NCI-H510A treated with DMSO at 0.1 percent for 48 hours (cell line): ENCODE measurements at places on chromosomes 7 and 10.

DNA sequence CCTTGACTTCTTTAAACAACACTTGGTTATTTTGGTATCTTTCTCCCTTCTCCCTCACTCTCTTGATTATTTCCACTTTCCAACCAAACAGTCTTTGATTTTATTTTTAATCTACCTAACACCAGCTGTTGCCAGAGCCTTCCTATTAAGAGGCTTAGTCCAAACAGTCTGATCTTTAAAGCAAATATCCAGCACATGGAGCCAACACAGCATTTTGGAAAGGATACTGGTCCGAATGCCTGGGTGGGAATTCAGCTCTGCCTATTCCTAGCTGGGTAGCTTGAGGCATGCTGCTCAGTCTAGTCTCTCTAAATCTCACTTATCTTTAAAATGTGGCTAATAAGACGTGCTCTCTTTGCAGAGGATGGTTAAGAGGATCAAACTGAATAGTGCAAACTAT, 129.3 kb downstream of the NRCAM start:
- no peak for DNase-seq

DNA sequence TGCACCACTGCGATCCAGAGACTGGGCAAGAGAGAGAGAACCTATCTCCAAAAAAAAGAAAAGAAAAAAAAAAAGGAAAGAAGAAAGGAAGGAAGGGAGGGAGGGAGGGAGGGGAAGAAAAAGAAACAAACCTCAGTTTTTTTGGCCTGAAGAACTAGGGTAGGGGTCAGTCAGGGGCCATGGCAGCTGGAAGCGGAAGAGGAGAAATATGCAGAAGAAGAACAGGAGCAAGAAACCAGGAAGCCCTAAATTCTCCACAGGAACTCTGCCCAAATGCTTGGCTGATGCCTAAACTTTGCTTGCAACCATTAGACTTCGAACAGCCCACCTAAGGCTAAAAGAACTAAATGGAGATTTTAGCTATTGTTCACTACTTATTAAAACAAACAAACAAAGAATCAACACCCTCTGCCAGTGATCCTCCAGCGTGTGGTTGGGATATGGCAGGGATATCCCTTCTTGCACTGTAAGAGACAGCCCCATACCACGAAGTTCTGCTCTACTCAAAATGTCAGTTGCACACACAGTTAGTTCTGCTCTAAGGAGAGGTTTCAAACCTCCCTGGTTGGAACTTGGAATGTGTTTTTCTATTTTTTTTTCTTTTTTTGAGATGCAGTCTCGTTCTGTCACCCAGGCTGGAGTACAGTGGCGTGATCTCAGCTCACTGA, 139.5 kb downstream of the FAM107B start:
- no peak for DNase-seq

DNA sequence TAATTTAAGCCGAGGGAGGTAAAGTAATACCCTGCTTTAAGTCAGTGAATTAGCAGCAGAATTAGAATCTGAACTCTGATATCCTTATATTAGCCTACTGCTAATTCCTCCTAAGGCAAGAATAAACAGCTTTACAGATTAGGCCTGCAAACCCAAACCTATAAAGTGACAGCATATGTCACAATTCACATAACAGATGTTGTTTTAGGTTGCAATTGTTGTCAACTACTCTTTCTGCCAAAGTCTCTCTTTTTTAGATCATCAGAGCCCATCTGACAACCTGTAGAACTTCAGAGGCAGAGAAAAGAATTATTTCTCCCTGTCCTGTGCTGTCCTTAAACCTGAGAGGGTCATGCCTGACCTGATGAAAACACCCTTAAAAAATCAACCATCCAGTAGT, 167.2 kb downstream of the PRKG1 start:
- DNase-seq: no peak

GRCh38 chr7:159049266-159050025, 95.2 kb downstream of the VIPR2 start:
- DNase-seq: no peak

DNA sequence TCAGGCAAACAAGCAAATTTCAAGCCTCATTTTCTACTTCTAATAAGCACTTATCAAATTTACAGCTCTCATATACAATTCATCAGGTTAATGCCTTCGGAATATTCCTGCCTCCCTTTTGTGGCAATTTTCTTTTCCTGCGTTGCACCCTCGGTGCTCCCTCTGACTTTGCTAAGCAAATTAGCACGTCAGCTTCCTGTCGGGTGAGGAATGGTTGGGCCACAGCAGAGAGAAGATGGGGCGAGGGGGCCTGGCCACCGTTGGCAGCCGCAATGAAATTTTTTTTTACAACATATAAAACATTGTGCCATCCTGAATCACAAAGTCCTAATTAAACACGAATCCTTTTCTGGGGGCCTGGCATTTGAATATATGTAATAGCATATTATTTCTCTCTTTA, 28.1 kb downstream of the ELFN1 start:
- no peak for DNase-seq

- DNase-seq: no peak
Measured at GRCh38 chr10:14385596-14386593, 55.2 kb upstream of the FRMD4A start.

DNA sequence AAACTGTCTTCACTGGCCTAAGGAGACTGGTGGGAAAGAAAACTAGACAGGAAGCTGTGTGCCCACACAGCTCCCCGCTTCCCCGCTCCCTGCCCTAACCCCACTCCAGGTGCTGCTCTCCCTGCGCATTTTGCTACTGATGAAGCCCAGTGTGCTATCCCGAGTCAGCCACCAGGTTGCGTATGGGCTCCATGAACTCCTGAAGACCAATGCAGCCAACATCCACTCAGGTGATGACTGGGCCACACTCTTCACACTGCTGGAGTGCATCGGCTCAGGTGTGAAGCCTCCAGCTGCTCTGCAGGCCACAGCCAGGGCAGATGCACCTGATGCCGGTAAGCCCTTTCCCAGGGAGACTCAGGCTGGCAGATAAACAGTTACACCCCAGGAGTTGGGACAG, 20.3 kb upstream of the NFKB2 start:
- DNase-seq: no peak
